Inflammatory macrophage treated with lipopolysaccharide for 1 hour (primary cell): ENCODE measurements at places on chromosomes 11 and 22.

DNA sequence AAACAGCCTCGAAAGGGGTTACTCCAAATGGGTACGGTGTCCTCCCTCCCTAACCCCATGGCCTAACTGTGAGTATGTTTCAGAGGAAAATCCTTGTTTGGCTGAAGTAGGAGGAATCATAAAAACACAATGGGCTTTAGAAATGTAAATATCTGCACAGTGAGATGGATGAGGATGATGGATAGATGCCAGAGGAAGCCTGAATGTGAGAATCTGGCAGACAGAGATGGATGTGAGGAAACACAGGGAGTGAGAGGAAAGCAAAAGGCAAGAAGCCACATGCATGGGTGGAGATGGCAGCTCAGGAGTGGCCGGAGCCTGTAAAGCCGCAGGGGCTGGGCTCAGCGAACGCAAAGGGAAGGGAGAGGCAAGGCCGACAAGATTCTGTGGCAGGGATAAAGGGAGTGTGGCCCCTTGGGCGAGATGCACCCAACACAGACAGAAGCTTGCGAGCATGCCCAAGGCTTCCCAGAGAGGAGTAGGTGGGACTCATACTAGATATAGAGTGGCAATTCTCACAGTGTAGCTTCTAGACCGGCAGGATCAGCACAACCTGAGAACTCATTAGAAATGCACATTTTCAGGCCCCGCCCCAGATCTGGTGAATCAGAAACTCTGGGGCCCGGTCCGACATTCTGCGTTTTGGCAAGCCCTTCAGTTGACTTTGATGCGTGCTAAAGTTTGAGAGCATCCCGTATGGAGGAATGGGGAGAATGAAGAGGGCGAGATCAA is 237.3 kb upstream of the CADM1 start:
- no peak for DNase-seq

DNA sequence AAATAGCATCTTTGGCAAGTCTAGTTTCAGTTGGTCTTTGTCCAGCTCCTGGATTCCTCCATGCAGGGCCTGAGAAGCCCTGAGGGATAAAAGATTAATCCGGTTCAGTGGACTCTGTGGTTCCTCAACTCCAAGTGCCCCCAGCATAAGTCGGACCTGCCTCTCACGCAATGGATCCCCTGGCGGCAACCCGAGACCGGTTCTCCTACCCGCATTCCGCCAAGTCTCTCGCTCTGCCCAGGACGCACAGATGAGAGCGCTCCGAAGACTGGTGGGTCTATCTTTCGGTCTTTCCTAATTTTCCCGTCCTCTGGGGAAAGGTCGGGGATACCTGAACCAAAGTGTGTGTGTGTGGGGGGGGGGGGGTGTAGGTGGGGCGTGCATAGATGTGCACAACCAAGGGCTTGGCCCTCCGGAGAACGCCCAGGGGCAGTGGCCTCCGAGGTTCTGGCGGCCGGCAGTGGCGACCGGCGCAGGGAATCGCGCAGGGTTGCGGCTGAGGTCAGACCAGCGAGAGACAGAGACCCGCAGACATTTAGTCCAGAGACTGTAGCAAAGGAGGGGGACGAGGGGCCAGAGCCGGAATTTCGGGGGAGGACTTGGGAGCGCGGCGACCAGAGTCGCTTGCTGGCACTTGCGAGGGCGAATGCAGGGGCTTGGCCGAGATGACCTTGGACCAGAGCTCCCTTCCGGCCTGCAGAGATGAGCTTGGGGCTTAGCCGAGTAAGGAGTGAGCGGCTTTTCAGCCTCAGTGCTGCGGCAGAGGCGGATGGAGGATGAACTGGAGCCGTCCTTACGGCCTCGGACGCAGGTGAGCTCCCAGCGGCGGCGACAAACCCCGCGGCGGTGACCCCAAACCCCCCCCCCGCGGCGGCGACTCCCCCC is 712 bp upstream of the SLC2A11 start:
- DNase-seq = peak; percentile 28

DNA sequence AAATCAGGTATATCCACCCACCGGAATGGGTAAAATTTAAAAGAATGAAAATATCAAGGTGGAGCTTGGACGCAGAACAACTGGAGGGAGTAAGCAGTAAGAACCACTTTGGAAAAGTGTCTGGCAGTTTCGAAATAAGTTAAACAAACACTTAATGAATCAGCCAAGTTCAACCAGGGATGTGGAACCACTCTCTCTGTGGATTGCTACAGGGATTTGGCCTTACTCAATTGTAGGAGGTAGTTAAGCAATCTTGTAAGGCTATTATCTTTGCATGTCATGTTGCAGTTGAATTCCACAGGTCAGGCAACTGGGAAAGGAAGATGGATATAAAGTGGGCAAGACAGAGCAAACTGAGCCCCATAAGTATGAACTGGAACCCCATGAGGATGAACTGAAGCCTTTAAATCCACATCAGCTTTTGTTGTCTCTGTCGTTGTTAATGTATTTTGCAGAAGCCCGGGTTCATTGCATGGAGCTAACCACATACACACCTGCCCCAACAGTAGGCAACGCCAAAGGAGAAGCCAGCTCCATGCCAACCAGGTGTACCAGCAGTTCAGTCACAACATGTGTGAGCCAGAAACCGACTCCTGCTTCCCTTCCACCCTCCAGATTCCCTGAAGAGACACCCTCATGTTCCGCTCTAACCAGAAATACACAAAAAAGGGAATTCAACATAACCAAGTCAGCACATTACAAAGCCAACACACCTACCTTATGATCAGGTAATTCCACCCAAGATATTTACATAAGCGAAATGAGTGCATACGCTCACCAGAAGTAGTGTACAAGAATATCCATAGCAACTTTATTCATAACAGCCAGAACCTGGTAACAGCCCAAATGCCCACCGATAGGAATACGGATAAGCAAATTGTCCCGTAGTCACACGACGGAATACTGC is 8.0 kb upstream of the SLC43A3 start:
- peak; percentile 93 for DNase-seq

DNA sequence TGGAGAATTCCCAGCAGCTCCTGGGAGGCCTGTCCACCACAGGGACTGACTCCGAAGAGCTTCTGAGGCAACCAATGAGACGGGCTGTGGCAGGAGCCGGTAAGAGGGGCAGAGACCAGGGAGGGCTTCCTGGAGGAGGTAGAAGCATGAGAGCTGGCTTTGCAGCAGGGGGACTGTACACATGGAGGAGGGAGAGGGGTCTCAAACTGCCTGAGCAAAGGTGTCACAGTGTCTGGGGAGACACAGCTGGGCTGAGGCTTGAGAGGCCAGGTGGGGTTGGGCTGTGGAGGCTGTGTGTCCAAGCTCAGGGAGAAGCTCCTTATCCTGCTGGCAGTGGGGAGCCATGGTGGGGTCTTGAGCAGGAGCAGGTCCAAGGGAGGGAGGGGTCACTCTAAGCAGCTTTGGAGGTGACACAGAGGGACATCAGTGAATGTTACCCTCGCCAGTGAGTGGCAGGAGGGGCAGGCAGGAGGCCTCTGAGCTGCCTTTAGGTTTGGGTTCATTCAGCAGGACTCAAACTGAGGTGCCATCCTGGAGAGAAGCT is 4.6 kb upstream of the RHOD start:
- no peak for DNase-seq

DNA sequence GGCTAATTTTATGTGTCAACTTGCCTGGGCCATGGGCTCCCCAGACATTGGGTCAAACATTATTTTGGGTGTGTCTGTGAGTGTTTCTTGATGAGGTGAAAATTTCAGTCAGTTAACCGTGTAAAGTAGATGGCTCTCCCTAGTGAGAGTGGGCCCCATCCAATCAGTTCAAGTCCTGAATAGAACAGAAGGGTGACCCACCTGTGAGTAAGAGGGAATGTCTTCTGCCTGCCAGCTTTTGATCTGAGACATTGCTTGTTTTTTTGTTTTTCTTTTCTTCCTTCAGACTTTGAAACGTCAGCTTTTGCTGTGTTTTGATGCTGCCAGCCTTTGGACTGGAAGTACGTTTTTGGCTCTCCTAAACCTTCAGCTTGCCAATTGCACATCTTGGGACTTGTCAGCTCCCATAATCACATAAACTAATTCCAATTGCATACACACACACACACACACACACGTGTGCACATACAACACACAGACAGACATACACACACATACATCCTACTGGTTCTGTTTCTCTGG is 300.1 kb downstream of the CNTN5 start:
- no peak for DNase-seq

GRCh38 chr22:39130892-39131855 is 21.3 kb downstream of the CBX7 start:
- peak; percentile 76 for DNase-seq

- no peak for DNase-seq
Measured at GRCh38 chr11:61079416-61080150, 22.7 kb upstream of the CD5 start.

DNA sequence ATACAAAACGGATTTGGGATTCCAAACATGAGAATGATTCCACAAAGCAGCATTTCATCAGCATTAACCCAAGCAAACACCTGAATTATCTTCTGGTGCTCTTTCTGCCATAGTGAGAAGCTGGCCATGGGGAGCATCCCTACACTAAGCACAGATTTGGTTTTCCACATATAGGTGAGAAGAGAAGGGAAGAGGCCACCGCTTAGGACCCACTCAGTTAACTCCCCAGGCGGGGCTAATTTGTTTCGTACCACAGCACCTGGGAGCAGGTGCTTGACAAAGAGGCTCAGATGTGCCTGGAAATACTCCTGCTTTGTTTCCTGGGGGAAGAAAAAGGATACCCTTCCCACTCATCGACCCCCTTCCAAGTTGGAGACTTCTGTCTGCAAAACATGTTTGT is 64.2 kb downstream of the RAB30 start:
- no peak for DNase-seq

DNA sequence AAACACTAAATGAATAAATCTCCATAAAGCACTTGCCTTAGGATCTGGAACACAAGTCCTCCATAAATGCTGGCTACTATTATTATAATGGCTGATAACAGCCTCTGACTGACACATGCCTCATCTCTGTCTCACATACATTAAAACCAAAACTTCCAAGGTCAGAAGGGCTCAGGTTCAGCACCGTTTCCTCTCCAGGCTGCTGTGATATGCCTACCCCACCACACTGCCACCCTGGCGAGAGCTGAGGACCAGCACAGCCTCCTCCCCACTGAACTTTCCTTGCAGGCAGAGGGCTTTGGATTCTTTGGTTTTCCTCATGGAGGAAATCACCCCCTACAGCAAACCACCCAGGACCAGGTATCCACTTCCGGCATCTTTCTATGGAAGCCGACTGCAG is 112.8 kb downstream of the ABTB2 start:
- no peak for DNase-seq

DNA sequence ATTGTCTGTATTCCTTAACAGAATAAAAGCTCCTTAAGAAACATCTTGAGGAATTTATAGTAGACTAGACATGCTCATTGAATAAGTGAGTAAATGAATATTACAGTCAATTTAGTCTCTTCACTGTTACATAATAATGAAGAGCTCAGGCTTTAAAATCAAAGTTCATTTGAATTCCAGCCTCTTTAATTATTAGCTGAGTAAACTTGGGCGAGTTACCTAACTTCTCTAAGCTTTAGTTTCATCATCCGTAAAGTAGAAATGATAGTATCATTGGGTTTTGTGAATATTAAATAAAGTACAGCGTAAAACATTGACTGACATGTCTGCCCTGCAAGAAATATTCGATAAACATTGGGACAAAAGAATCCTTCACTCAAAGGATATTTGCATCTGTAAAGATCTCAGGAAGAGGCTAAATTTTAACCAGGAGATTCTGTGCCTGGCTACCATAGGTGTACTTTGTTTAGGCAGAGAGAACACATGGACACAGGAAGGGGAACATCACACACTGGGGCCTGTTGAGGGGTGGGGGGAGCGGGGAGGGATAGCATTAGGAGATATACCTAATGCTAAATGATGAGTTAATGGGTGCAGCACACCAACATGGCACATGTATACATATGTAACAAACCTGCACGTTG is 15.2 kb upstream of the BBOX1 start:
- no peak for DNase-seq

DNA sequence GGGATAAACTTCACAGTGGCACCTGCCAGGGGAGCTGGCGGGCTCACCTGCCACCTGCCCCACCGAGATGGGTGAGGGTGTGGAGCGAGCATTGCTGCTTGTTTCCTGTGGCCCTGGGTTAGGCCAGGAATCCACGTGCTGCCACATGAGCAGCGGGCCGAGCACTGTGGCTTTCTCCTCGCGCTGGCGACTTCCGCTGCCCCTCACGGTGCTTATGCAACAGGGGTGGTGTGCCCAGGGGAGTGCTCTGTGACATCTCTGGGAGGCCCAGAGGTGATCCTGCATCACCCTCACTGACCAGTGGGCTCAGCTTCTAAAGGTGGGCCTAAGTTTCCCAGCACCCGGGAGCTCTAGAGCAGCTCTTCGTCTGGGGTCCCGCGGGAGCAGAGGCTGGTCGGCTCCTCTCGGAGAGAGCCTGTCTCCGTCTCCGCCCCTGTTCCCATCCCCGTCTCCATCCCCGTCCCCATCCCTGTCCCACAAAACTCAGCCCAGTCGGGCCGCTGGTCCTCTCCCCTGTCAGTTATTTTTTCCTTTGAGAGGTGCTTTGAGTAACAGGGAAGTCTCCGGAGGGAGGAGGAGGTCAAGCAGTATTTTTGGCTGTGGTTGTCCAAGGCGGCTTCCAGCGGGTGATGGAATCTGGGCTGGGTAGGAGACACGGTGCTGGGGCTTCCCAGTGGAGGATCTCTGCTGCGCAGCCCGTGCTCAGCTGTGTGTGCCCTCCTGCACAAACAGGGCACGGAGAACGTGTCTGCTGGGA is 42.5 kb downstream of the AP2A2 start:
- no peak for DNase-seq

GRCh38 chr11:32884770-32885384 is 7.7 kb upstream of the QSER1 start:
- peak; percentile 23 for DNase-seq

GRCh38 chr11:76674517-76675400 is 4.2 kb upstream of the LRRC32 start:
- DNase-seq = no peak

- no peak for DNase-seq
Measured at GRCh38 chr22:37657590-37658132, 862 bp upstream of the PDXP start.

DNA sequence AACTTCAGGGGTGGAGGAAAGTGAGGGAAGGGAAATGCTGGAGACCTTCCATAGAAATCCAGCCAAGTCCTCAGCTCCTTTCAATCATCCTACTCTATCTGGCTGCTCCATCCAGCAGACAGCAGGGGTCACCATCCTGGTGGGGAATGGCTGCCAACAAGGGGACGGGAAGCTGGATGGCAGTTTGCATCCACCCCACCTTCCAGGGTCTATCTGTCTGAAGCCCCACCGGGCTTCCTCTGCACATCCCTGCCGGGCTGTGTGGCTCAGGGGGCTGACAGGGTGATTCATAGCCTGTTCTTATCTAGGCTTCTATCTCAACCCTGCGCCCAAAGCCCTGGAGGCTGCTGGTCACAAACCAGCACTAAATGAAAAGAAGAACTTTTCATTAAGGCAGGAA is 1.1 kb downstream of the SYTL2 start:
- no peak for DNase-seq
